ENCODE measurements at places on chromosomes 6 and 20. TPM values are rescaled to one million over a fixed set of nuclear protein-coding genes. Genes with fewer than 3 reads are reported as not detected.

Gene TMX4
- total RNA-seq, result 56.6 TPM

Gene DEFB124
- total RNA-seq, result not detected

Gene PEX3
- total RNA-seq, result 28.5 TPM

Gene PDYN
- total RNA-seq, result not detected

All from RPMI7951 (cell line).